ENCODE measurements at places on chromosomes 1 and 21.

DNA sequence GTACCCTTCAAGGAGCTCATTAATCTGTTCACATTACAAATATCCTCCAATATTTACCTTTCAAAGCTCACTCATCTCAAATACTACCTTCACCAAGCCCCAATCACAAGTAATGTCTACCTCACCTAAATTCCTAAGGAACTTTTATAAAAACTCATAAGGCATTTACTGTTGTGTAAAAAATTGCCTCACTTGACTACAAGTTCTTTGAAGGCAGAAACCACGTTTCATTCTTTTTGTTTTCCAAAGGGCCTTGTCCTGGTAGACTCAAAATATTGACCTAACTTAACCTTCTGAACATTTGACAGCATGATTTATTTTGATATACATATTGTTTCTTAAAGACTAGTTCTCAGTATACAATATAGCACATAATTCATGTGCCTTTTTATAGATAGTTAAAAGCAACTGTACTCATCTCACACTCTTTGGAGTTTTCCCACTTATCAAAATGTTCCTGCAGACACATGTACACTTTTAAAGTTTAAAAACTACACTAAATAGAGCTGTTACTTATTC lies 2.5 kb downstream of the USP33 start:
- DNase-seq = no peak

DNA sequence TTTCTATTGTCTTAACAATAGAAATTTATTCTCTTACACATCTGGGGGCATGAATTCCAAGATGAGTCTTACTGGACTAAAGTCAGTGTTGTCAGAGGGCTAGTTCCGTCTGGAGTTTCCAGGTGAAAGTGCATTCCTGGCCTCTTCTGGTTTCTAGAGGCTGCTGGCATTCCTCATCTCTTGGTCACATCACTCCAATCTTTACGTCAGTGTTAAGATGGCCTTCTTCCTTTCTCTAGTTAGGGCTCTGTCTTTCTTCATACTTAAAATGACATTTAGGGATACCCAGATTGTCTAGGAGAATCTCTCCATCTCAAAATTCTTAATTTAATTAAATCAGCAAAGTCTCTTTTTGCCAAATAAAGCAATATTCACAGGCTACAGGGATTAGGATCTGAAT lies 13.3 kb upstream of the PDC start:
- no peak for DNase-seq

DNA sequence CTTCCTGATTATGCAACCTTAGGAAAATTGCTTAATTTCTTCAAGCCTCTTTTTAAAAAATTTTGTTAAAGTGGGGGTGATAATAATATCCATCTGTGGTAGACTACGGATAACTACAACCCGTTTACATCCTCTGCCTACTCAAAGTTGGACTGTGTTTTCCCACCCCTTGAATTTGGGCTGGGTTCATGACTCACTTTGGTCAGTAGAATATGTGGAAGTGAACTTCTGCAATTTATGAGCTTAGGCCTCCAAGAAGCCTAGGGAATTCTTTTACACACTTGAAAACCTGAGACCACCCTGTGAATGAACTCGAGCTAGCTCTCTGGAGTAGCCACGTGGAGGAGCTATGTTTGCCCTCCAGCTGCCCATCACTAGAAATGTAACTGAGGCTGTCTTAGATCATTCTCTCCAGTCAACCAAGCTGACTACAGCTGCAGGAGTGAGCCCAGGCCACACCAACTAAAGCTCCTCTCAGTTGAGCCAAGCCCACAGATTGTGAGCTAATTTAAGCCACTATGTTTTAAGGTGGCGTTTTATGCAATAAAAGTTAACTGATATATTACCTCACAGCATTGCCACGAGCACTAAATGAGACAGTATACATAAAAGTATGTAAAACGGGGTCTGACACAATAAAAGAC lies 29.6 kb upstream of the CACHD1 start:
- DNase-seq = no peak

DNA sequence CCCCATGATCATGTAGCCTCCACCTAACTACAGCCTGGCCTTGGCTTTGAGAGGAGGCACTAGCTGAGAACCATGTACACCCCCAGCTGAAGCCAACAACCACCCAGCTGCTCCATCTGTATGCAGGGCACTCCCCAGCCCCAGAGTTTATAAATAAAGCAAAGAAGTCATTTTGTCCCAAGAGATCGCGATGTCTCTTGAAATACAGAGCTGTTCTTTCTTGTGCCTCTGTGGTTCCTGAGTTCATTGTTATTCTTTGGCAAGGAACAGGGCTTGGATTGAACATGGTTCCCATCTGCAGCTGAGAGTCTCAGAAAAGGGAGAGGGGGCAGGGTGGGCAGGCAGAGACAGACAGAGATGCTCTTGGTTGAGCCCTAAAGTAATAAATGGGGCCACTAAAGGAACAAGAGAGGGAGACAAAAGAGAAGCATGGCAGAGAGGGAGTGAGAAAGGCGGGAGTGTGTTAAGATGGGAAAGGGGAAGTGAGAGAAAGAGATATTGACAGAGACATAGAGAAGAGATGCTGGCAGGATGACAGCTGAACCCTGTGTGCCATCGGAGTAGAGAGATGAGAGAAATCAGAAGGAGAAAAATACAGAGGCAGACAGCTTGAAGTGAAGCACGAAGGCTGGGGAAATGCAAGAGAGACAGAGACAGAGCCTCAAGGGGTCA lies 63.3 kb downstream of the TNR start:
- DNase-seq = no peak

Measured in activated T-cell treated with anti-CD3 and anti-CD28 coated beads for 1 hour (primary cell).